ENCODE measurements at places on chromosomes 13 and 19.

- no peak for DNase-seq
Observed at GRCh38 chr13:95530178-95530577, 22.3 kb upstream of the CLDN10 start.

DNA sequence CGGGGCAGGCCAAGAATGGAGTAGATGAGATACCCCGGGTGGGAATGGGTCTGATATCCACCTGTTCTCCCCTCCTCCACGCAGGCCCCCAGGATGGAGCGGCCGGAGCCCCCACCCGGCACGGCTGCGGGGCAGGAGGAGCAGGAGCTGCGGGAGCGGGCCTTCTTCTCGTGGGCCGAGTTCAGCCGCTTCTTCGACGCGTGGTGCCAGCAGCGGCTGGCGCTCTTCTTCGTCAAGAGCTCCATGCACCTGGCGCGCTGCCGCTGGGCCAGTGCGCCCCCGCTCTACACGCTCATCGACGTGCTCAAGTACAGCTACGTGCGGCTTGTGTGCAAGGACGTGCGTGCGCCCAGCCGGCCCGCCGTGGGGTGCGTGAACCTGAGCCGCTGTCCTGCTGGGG lies 1.2 kb downstream of the ZSWIM9 start:
- no peak for DNase-seq

GRCh38 chr19:13035820-13036365 lies 40.6 kb downstream of the NFIX start:
- no peak for DNase-seq

DNA sequence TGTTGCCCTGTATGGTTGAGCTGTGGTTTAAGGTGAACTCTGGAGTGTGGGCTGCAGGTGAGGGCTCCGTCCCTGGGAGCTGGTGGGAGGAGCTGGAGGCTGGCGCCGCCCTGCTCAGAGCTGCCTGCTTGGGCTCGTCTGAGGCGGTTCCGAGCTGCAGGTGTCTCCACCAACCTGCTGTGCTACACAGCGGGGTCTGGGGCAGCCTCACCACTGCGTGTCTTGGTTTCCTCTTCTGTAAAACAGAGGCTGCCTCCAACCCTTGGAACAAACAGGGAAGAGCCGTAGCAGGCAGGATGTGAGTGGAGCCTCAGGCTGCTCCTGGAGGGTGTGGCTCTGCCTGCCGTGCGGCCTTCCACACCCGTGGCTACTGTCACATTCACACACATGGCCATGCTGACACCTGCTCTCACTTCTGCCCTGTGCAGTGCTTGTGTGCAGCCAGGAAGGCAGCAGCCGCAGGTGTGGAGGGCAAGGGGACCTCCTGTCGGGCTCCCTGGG lies 21.4 kb downstream of the NAXD start:
- no peak for DNase-seq

GRCh38 chr13:109135018-109135417 lies 505.6 kb downstream of the MYO16 start:
- DNase-seq, result no peak

Data from activated T-helper 1 cell treated with anti-CD3 and anti-CD28 coated beads, Interleukin-2, amount 50 U/mL, for 16 hours (primary cell).